HT1080 (cell line): ENCODE measurements at places on chromosomes 12 and 14. TPM values are rescaled to one million over a fixed set of nuclear protein-coding genes. Genes with fewer than 3 reads are reported as not detected.
A peak's percentile ranks its signal among the peaks of the same experiment; 100 is the strongest.

DNA sequence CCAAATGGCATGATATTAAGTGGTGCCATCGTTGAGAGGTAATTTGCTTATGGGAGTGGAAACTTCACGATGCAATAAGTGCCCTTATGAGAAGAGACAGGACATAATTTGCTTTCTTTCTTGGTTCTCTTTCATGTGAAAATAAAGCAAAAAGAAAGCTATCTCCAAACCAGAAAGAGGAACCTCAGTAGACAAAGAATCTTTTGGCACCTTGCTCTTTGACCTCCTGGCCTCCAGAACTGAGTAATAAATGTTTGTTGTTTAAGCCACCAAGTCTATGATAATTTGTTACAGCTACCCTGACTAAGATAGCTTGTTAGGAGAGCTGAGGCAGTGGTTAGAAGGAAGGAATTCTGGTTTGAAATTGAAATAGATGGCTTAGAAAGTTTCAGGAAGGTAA is 39.6 kb downstream of the CCER1 start:
- DNase-seq: no peak

GRCh38 chr12:9347328-9348127 is 139.3 kb upstream of the PZP start:
- peak; percentile 58 for DNase-seq

DNA sequence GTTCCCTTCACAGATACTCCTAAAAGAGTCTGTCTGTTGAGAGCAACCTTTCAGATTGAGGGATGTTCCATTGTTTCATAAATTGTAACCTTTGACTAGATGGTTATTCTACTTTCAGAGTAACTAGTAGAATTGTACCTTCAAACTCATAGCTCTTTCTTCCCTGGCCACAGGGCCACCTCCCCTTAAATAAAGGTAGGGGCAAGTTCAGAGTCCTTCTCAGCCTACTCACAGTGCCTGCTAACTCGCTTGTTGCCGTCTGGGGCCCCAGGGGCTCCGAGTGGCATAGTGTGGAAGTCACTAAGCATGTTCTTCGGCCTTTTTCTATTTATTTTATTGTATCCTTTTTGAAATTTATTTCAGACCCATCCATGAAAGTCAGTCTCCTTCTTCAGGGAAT is 250.4 kb downstream of the ALX1 start:
- no peak for DNase-seq

GRCh38 chr12:109089683-109090082 is 3.6 kb downstream of the ALKBH2 start:
- no peak for DNase-seq

GRCh38 chr12:93482721-93483120 is 15.4 kb downstream of the MRPL42 start:
- DNase-seq: no peak

DNA sequence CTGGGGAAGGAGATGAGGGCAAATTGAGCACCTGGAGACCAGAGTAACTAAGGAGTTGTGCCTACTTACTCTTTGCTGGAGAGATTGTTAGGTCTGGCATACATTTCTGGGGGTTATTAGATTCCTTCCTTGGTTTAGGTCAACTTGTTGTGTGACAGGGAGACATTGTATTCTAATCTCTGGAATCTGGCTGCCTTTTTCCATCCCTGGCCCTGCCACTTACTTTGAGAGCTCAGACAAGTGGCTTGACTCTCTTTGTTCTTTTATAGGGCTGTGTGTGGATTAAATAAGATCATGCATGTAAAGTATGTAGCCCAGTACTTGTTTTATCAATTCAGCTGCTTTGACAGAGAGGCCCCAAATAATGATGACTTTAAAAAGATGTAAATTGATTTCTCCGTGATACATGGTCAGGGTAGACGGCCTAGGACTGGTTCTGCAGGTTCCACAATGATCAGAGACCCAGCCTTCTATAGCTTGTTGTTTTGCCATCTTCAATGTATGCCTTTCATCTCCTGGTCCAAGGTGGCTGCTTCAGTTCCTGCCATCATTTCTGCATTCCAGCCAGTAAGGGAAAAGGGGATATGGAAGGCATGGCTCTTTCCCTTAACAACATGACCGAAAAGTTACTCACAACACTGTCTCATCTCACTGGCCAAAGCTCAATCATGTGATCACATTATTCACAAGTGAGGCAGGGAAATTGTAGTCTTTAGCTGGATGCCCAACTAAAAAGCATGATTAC is 72.6 kb downstream of the CHST11 start:
- peak; percentile 8 for DNase-seq

GRCh38 chr12:69844836-69845235 is 19.8 kb downstream of the MYRFL start:
- DNase-seq: no peak

GRCh38 chr12:72472350-72472749 is 200.2 kb downstream of the TRHDE start:
- DNase-seq: no peak

GRCh38 chr12:6452245-6452943 is 552 bp downstream of the TAPBPL start:
- DNase-seq: no peak

- DNase-seq: no peak
Measured at GRCh38 chr12:14784471-14784870, 18.8 kb downstream of the WBP11 start.

DNA sequence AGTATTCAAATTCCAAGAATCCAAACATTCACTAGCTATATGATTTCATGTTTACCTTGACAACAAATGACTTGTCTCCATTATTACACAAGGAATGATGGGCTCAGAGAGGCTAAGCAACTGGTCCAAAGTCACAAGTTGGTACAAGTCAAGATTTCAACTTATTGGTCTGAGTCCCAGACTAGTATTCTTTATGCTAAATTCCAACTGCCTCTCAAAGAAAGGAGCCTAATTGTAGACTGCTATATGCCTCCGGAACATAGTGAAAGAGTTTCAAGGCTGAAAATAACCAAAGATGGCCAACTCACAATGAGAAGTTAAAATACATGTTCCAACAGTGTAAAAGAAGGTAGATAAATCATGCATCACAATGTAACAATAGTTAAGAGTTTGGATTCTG is 7.5 kb downstream of the BTG1 start:
- DNase-seq: no peak

DNA sequence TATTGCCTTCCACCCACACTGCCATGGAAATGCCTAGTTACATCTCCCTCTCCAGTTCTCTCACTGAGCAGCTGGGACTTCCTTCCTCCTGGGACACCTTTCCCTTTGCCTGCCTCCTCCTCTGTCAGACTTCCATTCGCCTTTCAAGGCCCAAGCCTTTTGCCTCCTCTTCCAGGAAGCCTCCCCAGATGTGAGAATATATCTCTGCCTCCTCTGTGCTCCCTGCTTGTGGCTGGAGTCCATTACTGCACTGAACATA is 3.1 kb downstream of the IFI27L2 start:
- DNase-seq: no peak

GRCh38 chr14:31124197-31124596 is 83.4 kb downstream of the HECTD1 start:
- DNase-seq: no peak

GRCh38 chr12:28980436-28980835 is 168.6 kb upstream of the FAR2 start:
- no peak for DNase-seq

- DNase-seq: no peak
Measured at GRCh38 chr14:61160798-61161197, 120.3 kb downstream of the TMEM30B start.

DNA sequence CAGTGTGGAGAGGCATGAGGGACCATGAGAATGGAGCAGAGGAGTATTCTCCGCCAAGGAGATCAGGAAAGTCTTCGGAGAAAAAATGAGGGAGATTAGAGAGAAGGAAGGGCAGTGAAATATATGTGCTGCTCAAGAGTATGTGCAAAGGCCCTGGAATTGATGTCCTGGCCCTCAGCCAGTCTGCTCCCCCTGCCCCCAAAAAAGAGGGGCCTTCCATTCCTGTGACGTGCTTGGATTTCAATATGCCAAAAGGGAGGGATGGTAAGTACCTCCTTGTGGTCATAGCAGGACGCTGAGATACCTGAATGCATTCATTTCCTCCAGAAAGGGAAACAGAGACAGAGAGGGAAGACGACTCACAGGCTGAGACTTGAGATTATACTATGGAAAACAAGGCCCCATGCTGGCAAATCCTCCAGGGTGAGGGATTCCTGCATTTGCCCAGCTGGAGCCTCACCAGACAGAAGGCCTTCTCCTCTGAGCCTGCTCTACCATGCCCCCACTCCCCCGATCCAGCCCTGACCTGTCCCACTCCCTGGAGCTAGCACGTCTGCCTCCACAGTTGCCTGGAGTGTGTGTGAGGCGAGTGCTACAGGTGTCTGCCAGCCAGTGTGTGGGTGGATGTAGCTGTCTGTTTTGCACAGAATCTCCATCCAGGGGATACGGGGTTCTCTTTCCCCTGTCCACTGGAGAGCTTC is 3.9 kb upstream of the RARG start:
- no peak for DNase-seq

RFLNA gene
- total RNA-seq: 0.03 TPM in 1 of 2 replicates, not detected in the other

C12orf75 gene
- 128 and 132 TPM in 2 replicates for total RNA-seq

BCL2L2 gene
- total RNA-seq: 14.0 and 16.5 TPM in 2 replicates

RTN1 gene
- total RNA-seq: 13.9 and 15.9 TPM in 2 replicates

VWF gene
- total RNA-seq: not detected in 2 replicates

TAS2R50 gene
- 0.13 TPM in 1 of 2 replicates, not detected in the other for total RNA-seq

ADCY4 gene
- not detected in 2 replicates for total RNA-seq

SLC2A14 gene
- 0.13 TPM in 1 of 2 replicates, not detected in the other for total RNA-seq

OR6C2 gene
- not detected in 2 replicates for total RNA-seq

INHBC gene
- 0.13 and 0.37 TPM in 2 replicates for total RNA-seq

CLEC2A gene
- not detected in 2 replicates for total RNA-seq

ORAI1 gene
- 18.1 and 31.8 TPM in 2 replicates for total RNA-seq

MYF6 gene
- total RNA-seq: not detected in 2 replicates

RPL10L gene
- total RNA-seq: not detected in 2 replicates

PLEKHG7 gene
- not detected in 2 replicates for total RNA-seq

CCDC91 gene
- total RNA-seq: 12.6 and 20.0 TPM in 2 replicates
